ENCODE measurements at places on chromosomes 3 and 15. TPM values are rescaled to one million over a fixed set of nuclear protein-coding genes. Genes with fewer than 3 reads are reported as not detected.

Gene MUC4
- not detected for total RNA-seq

DNA sequence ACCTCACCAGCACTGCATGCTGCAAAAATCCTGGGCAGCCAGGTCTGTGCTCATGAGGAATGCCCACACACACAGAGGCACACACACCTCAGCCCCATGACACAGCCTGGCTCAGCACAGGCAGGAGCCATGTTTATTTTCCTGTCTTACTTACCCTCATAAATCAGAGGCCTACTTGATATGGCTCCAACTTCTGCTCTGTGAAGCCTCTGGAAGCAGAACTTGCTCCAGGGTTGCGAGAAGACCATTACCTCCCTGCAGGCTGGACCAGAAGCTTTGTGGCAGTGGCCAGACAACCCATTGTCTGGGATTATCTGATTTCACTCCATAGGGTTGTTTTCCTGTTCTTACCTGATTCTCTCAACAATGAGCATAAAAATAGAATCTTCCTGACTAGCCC is 43.8 kb upstream of the CMTM8 start:
- no peaks in the 10 kb centered on the region for H3K4me1 ChIP-seq
- H3K27me3 ChIP-seq: no peaks in the 10 kb centered on the region
- H3K27ac ChIP-seq: no peak overlapping the region
- H3K36me3 ChIP-seq: no peaks in the 10 kb centered on the region
- H3K4me3 ChIP-seq: no peak overlapping the region

Gene GP9
- total RNA-seq: not detected

DNA sequence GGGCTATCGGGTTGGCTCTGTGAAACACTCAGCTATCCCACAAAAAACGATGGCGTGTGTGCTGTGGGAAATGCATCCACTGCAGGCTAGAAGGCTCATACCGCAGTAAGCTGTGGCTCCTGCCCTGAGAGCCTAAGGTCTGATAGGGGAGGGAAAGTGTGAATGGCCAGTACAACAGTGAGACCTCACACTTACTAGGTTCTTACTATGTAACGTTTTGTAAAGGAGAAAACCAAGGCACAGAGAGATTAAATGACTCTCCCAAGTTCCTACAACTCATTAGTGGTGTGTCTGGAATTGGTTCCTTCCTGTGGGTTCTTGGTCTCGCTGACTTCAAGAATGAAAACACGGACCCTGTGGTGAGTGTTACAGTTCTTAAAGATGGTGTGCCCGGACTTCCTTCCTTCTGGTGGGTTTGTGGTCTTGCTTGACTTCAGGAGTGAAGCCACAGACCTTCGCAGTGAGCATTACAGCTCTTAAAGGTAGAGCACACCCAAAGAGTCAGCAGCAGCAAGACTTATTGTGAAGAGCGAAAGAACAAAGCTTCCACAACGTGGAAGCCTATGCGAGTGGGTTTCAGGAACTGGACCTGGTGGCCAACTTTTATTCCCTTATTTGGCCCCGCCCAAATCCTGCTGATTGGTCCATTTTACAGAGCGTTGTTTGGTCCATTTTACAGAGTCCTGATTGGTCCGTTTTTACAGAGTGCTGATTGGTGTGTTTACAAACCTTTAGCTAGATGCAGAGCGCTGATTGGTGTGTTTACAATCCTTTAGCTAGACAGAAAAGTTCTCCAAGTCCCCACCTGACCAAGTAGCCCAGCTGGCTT is 161.7 kb downstream of the POLR2M start:
- no peaks in the 10 kb centered on the region for H3K27me3 ChIP-seq
- no peaks in the 10 kb centered on the region for H3K36me3 ChIP-seq
- no peak overlapping the region for H3K4me3 ChIP-seq
- no peaks in the 10 kb centered on the region for H3K4me1 ChIP-seq
- DNase-seq: no peak

Gene GNB4
- 66.2 TPM for total RNA-seq

- no peak overlapping the region for H3K4me3 ChIP-seq
- H3K27me3 ChIP-seq: no peaks in the 10 kb centered on the region
- no peak for DNase-seq
- H3K27ac ChIP-seq: no peak overlapping the region
These were observed 8.1 kb downstream of the MCTP2 start for GRCh38 chr15:94239474-94239873.

Gene CLDN18
- total RNA-seq: 7.3 TPM

All from thoracic aorta (tissue), 2 donors.